ENCODE measurements at places on chromosomes 1 and 21.
A peak's percentile ranks its signal among the peaks of the same experiment; 100 is the strongest.

DNA sequence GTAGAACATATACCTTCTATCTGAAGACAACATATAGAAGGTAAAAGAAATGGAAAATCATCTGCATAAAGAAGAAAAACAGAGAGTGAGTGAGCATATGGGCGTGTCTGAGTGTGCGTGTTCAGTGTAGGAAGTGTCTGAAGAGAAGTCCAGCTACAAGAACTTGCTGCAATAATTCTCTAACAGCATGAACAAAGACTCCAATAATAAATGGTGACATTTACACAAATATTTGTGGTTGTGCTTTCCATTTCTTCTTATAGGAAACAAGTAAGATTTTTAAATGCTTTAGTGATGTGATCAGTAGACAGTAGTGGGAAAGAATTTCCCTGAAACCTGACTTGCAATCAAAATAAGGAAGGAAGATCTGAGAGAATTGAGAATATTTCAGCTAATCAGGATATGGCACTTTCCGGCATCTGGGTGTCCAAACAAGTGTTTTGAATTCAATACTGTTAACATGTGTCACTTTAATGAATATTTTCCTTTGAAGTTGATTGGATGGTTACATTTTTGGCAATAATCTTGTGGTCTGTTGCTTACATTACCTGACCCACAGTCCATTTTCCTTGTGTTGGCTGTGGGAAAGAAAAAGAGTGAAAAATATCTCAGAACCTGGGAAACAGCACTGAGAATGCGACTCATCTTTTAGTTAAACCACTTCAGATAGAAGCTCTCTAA is 154.0 kb downstream of the TGFB2 start:
- DNase-seq = no peak

GRCh38 chr1:167105271-167106118 is 11.6 kb downstream of the STYXL2 start:
- no peak for DNase-seq

DNA sequence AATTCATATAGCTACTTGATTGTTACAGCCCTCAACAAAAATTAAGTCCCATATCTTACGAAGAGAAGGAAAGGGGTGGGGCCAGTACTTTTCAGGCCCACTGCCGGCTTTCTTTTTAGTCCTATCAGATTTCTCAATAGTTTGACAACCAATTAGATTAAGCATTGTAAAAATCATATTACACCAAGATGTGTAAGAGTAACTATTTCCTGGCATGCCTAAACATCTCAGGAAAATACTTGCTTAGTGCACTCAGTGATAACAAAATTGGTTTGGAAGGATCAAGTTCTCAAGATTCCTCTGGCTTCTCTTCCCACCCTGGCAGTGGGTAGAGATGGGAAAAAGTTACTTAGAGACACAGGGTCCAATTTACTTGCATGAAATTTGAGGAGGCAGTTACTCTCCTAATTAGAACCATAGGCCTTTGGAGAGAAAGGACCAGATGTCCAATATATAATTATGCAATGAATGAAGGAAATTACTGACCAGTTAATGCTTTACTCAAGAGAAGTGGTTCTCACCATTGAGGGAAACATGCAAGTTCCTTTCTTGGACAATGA is 30.1 kb downstream of the STPG1 start:
- no peak for DNase-seq

- no peak for DNase-seq
Observed at GRCh38 chr1:178510155-178510554, 2.8 kb upstream of the TEX35 start.

DNA sequence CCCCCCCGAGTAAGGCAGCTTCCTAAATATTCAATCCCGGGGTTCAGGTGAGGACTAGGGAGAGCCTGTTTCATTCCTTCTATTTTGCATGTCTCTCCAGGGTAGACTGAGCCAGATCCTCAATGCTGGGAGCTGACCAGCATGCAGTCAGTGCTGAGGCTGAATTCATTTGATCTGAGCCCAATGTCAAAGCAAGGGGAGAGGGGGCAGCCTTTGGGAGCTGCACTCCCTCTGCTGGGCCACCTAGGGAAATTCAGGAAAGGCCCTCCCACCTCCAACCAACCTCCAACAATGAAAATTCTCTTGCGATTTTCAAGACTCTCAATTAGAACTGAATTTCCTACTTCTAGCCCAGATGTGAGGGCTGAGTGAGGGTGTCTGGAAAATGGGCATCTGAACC is 371.2 kb downstream of the NPHP4 start:
- DNase-seq = no peak

DNA sequence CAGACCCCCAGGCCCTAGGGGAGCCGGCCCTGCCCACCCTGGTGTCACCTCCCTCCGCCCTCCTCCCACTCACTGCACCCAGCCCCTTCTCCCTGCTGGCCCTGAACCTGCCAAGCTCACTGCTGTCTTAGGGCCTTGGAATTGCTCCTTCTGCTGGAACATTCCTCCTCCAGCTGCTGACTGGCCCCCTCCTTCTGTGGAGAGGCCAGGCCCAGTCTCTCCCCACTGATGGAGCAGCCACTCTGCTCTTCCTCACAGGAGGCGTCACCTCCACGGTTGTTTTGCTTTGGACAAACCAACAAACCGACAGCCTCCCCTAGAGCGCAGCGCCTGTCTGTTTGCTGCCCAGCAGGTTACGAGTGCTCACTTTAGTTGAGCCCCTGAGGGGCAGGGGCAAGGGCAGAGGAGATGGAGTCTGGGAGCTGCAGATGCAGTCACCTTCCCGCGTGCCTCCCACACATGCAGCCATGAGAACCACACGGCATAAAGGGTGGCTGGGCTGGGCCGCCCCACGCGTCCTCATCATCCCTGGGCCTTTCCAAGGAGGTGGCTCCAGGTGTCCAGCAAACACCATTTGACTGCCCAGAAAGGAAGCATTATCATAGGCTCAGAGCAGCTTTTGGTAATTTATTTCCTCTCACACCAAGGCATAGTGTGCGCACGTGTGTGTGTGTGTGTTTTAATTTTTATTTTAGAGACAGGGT is 9.4 kb downstream of the OXCT2 start:
- DNase-seq = no peak

DNA sequence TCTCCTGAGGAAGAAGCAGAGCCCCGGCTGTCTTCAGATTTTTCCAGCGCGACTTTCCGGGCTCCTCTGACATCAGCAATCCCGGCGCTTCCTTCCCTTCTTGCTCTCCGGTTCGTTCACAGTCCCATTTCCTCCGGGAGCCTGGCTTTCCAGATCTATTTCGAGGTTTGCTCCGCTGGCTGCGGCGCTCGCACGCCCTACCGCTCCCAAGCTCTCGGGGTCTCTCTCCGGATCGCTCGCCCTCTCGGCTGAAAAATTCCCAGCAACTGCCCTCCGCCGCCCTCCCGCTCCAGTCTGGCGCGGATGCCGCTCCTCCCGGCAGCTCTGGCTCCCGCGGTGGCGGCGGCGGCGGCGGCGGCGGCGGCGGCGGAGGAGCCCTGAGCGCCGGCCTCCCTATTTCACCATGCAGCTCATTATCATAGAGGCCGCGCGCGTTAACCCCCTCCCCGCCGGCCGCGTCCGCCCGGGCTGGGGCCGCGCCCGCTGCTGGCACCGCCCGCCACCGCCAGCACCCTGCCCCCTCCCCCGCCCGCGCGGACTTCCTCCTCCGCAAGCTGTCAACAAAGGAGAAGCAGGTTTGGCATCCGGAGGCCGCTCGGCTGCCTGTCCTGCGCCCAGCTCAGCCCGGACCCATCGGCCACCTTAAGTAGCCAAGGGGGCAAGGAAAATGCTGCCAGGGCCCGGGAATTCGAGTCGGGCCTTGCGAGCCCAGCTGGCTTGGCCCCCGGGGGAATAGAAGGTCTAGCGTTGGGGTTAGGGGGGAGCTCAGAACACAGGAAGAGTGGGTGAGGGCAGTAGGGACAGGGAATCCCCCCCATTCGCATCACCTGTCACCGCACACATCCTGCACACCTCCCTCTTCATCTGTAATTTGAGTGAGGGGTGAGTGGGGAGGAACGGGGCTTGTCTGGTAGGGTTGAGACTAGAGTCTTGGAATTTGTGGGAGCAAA is at the start of gene PLXNA2:
TSS of gene PLXNA2 (minus strand) at position 418 of the 950 bp plus-strand sequence. CDS start 26,462 bp downstream, outside the sequence.
- peak; percentile 40 for DNase-seq

DNA sequence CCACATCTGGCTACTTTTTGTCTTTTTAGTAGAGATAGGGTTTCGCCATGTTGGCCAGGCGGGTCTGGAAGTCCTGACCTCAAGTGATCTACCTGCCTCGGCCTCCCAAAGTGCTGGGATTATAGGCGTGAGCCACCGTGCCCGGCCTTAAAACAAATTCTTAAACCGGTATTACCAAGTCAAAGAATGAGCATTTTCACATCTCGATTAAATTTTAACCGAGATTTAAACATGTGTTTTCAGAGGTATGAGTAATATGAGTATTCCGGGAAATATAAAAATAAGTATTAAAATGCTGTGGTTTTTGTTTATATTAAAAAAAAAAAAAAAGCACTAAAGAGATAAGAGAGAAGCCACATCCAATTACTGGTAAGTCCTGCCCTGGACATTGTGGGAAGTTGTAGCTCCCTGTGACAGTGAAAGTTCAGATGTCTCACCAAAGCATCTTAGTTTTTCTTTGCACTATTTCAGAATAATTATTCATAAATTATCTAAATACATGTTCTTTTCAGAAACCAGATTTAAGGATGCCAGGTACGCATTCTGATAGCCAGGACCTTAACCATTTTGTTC is 24.9 kb downstream of the ZNF281 start:
- DNase-seq = no peak

DNA sequence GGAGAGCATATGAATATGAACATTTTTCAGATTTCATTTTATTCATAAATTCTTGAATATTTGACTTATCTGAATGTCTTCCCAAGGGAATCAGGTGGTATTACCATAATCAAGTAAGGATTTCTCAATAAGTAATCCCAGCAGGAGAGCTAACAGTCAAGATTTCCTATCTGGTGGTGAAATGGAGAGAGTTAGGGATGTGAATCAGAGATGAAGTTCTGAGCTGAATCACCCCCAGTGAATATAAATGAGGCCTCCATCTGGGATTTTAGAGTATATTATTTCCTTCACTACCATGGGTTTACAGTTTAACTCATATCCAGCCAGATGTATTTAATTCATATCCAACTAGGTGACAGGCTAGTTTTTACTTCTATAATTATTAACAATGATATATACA is 61.5 kb upstream of the RGS2 start:
- no peak for DNase-seq

DNA sequence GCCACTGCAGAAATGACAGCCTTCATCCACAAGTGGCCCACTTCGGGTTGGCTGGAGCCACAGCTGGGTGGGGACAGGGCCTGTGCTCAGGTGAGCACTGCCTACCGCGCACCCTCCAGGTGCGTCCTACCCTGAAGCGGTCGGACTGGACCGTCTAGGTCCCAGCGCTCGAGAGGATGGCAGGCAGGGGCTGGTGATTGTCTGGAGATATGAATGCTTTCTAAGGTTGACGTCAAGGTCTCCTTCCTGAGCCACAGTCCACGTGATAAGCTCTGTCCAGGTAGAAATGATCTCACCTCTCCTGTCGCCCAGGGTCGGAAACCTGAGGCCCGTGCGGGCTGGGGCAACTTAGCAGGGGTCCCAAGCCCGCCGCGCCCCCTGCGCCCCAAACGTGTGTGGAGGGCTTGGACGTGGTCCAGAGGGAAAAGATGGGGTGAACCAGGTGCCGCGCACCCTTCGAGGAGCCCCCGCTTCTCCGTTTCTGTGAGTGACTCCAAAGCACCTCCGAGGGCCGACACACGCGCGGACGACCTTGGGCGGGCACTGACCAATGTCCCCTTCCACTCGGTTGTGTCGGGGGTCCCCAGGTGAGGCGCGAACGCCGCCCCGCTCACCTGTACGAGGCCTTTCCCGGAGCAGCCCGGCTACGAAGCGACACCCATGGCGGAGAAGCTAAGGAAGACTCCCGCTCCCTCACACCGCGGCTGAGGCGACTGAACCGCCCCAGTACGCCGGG is 853 bp upstream of the DOP1B start:
- DNase-seq = no peak

GRCh38 chr1:166121010-166121409 is 45.8 kb downstream of the FAM78B start:
- DNase-seq = no peak

Measured in thoracic aorta (tissue), 2 donors.